ENCODE measurements at places on chromosomes 2 and 18.

GRCh38 chr2:207054521-207054920 is 111.2 kb downstream of the KLF7 start:
- DNase-seq, result no peak

DNA sequence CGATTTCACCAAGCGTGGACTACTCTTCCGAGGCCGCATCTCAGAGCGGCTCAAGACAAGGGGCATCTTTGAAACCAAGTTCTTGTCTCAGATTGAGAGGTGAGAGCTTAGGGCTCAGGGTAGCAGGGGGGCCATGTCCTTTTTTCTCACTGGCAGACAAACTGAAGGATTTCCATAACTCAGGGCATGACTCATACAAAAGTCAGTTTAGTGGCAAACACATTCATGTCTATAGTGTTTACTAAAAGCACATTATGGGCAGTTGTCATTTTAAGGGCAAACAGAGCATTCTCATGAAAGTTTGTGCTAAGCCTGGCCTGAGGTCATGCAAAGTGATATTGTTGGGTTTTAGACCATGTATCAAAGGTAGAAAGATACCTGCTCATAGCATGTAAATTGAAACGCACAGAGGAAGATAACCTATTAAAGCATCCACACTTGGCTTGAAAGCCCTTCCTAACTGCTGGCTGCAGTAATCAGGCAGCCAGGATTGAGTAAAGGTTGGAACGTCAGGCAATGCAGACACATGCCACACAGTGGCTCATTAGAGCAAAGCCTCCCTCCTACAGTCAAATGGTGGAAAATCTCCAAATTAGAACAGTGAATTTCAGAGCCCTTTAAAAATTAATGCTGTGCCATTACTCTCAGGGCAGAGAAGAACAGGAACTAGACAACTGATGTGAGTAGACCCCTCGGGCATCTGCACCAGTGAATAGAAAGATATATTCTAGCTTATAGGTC is 54.2 kb downstream of the HK2 start:
- DNase-seq, result no peak

DNA sequence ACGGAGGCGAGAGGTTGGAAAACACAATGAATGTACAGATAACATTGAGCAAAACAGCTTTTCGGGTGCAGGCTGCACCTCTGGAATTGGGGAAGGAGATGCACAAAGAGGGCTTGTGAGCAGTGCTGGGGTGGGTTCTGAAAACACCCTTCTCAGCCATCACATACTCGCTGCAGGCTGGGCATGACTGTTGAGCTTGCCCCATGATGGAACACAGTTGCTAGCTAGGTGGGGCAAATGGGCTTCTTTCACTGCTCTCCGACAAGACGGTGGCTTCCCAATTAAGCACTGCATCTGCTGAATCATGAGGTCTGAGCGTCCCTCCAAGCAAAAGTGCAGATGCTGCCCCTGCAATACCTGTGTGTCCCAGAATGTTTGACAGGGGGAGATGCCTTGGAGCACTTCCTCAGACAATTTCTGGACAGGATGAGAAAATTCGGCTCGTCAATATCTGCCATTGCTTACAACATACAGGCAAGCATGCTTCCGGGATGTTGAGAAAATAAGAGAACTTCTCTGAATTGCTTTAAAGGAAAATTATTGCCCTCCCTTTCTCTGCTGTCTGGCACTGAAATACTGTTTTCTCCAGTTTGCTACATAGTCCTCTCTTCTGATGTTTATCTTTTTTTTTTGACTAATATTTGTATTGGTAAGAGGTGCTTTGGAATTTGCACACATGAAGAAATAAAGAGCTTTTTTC is 77.3 kb upstream of the SH3BP4 start:
- no peak for DNase-seq

DNA sequence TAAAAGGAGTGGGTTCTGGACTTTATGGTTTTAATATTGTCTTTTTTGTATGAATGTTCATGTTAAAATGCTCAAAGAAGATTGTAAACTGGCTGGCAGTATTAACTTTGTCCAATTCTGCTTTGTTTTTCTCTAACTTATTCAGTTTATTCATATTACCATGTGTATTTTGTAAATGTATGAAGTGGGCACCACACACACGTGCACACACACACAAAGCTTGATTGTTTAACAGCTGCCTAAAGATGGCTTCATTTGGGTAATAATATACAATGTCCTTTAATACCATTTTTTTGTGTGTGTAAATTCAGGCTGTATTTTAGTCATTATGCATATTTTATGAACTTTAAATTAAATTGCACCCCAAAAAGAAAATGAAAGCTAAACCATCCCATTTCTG is 11.4 kb upstream of the APCDD1 start:
- DNase-seq, result no peak

- no peak for DNase-seq
These were observed 59.0 kb upstream of the LDLRAD4 start for GRCh38 chr18:13159579-13159978.
